Activated T-helper 1 cell treated with Interleukin-2 at 50 U/mL for 16 hours (primary cell): ENCODE measurements at places on chromosomes 1 and 21.

- DNase-seq = no peak
Observed at GRCh38 chr1:15195420-15196052, 42.0 kb downstream of the TMEM51 start.

GRCh38 chr21:19171585-19171984, 768.0 kb upstream of the TMPRSS15 start:
- no peak for DNase-seq

- DNase-seq = no peak
Observed at GRCh38 chr1:162908780-162909179, 47.8 kb upstream of the CCDC190 start.

DNA sequence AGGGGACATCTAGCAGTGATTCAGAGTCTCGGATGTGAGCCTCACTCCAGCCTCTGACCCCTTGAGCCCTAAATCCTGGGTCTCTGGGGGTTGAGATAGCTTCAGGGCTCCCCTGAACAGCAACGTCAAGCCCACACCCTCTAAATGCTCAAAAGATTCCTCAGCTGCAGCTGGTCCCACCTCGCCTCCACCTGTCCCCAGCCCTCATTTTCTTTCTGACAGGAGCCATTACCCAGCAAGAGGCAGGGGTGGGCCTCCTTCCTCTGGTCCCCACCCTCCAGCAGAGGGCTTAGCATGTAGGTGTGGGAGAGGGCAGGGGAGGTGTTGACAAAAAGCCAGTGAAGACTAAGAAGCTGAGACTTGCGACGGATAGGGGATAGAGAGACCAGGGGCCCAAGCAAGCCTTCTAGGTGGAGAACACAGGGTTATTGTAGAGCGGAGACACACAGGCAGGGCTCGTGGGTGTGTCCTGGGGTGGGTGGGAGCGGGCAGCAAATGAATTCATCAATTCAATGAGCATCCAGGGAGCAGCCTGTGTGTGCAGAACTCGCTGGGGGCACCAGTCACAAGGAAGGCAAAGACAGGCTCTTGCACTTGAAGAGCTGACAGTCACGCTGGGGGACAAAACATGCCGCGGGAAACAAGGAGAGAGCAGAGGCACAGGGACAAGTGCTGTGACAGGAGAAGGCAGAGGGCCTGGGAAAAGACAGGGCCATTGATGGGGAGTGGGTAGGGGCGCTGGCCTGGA, 48.9 kb upstream of the GOLT1A start:
- no peak for DNase-seq

- DNase-seq = no peak
Observed at GRCh38 chr1:155186067-155186793, 12.6 kb downstream of the TRIM46 start.

GRCh38 chr21:20023193-20023592, 975.0 kb upstream of the NCAM2 start:
- no peak for DNase-seq

GRCh38 chr1:78617615-78618026, 2.6 kb upstream of the IFI44L start:
- peak; percentile 10 for DNase-seq

DNA sequence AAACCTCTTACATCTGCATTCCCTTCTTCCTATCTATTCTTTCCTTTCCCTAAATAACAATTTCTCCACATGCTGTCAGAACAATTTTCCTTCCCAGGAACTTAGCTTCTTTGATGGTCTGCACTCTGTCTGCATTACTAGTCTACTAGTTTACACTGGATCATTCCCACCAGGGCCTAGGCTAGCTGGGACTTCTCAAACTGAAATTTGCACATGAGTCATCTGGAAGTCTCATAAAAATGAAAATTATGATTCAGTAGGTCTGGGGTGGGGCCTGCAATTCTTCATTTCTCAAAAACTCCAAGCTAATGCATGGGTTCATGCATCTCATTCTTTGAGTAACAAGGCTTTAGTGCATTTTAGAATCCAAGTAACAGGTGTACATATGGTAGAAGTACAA, 74.2 kb downstream of the GABPA start:
- no peak for DNase-seq

GRCh38 chr1:227886993-227887696, 60.6 kb downstream of the WNT9A start:
- no peak for DNase-seq

DNA sequence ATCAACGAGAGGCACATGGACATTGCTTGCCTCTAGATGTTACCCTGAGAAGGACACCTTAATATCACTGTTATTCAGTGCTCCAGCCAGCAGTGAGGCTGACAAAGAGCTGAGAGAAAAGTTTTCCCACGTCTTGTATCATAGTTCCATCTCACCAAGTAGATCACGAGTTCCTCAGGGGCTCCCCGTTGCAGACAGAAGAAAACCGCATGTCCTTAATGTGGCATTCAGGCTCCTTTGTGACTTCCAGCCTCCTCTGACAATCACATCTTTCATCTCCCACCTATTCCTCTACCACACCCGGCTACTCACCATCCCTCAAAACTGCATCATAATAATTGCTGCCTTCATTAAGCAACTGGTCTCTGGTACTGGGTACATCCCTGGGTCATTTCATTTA, 75.3 kb downstream of the DMRTA2 start:
- DNase-seq = no peak

DNA sequence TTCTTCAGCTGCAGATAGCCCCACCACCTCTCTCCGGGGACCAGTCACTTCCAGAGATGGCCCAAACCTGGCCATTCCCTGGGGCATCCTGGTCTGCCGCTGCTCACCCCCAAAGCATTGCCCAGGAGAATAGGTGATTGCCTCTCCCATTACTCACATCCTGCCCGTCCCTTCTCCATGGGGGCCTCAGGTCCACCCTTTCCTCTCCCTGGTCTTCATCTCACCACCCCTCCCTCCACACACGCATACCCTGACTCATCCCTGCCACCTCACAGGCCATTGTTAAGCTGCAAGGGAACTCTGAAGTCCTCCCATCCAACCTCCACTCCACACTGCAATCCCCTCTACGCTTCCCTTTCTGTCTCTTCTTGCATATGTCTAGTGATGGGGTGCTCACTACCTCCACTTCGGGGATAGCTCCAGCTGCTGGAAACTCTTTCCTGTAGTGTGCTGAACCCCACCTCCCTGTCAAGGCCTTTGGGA, at the start of gene PLEKHG5:
PLEKHG5 (minus strand) TSS at position 188 of the 483 bp plus-strand sequence. CDS start 14,096 bp downstream, outside the sequence.
- DNase-seq = no peak

GRCh38 chr1:115624859-115625258, 16.9 kb upstream of the VANGL1 start:
- DNase-seq = no peak

GRCh38 chr1:216422821-216423520, at the start of gene USH2A:
Gene USH2A, minus strand, starts transcription at chr1:216423448. Its CDS starts 1,112 bp downstream, at chr1:216422336.
- DNase-seq = no peak
